HFF-Myc (cell line): ENCODE measurements at places on chromosomes 6 and 20.

DNA sequence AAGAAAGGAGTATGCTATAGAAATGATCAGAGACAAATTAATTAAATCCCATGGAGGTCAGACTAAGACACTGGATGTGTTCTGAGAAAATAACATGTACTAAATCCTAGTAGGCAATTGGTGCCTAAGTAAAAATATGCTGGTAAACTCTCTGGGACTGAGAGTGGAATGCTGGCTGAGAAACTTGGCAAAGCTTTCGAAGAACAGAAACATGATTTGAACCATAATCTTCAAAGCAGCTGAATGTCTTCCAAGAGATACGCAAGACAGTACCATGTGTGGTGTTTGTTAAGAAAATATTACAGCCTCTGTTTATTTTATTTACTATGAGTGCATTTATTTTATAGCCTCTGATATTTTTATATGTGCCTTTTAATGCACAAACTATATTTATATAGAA, 55.2 kb downstream of the EFHC1 start:
- DNase-seq: no peak

- no peak for DNase-seq
These were observed 28.9 kb downstream of the PSMB9 start for GRCh38 chr6:32882879-32883250.

DNA sequence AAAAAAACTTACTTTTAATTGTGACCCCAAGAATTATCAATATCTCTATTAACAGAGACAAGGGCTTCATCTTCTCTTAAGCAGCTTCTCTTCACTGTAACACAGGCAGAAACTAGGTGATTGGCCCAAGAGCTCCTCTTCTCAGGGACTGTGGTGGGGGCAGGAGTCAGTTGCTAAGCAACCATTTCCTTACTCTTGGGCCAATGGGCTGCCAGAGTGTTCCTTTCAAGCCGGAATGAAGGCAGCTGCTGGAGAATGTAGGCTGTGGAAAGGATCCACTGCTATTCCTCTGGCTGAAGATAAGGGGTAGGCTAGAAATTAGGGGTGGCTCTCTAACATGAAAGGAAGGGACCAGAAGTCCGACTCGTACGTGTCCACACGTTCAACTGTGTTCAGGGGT, at the start of gene SEL1L2:
SEL1L2 (minus strand) TSS at position 150 of the 400 bp plus-strand sequence; CDS start at position 70, 80 bp downstream.
- no peak for DNase-seq

DNA sequence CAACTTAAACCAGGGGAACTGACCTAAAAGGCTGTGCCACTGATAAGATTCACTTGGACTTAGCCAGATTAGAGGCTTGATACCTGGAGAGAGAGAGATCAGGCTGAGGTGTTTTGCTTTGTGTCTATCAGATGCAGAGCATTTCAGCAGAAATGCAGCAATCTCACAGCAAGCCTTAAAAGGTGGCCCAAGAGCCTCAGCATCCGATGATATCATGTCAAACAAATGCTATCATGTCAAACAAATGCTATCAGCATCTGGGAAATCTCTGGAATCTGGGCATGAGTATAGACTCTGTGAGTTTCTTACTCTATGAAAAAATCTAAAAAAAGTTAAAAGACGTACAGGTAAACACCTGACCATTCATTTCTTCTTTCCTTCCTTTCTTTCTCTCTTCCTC, 718.9 kb downstream of the EYS start:
- DNase-seq: no peak

DNA sequence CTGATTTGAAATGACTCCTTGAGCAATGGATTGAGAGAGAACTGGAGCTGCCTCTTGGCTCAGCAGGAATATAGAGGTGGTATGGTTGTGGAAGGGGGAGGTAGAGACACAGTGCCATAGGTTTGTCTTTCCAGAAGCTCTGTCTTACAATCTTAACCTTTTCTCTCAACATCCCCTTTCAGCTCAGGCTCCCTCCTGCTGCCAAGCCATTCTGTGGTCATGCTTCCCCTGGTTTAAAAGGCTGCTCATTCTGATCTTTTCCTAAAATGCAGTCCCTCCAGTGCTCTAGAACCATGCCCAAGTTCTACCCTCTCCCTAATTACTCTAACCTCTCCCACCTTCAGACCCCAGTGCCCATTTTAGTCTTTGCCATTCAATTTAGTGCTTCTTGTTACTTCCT, 517.9 kb upstream of the MARCKS start:
- no peak for DNase-seq

DNA sequence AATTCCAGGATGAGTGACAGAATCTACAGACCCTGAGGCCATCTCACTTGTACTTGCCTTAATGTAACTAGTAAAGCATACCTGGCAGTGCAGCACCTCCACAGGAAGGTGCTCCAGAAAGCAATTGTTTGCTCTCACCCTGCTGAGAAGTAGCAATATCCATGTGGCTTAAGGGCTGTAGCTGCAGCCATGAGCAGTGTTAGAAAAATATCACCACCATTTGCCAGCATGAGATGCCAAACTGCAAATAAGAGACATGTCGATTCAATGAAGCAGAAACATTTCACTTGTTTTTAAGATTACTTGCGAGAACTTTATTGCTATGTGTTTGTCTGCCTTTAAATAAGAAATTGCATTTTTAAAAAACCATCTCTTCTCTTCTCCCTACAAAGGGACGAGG, 151.5 kb downstream of the PRL start:
- DNase-seq: no peak

DNA sequence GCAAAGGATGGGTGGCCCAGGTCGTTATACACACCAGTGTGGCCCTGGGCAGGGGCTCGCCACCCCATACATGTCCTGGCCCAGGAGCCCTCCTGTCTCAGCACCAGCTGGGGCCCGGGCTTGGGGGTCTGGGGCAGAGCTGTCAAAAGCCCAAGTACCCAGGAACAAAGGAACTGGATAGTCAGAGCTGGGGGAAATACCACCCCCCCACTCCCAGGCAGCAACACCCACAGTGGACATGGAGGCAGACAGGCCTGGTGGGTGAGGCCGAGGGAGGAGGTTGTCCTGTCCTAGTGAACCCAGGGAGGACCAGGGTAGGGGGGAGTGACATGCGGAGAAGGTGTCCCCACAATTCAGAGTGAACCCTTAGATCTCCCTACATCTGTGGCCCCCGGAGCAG, 406.5 kb downstream of the CDH4 start:
- DNase-seq: no peak

DNA sequence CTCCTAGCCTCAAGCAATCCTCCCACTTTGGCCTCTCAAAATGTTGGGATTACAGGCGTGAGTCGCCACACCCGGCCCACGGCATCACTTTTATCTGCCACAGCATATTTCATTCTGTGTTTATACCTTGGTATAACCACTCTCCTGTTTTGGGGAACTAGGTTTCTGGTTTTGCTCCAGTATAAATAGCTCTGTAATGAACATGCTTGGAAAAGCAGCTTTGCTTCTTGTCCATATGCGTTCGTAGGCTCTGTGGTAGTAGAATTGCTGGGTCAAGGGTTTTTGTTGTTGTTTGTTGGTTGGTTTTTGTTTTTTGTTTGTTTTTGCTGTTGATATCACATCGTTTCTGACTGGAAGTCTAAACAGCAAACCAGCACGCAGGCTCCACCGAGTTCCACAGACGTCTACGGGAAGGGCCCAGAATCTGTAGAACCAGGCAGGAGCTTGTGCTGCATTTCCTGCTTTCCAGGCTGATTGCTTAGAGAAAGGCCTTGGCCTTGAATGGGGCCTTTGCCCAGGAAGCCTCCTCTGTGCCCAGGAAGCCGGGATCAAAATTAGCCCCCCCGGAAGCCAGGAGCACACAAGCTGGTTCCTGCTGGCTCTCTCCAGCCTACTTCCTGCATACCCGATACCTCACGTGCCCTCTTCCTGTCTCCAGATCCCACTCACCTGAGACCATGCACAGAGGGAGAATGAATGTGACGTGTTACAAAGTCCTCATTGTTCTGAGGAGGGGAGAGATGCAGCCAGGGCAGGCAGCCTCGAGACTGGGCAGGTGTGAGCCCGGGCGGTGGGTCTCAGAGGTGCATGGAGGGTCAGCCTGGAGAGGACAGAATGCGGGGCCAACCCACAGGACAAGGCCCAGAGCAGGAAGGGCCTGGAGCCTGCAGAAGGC, 34.7 kb downstream of the AAR2 start:
- DNase-seq: no peak

DNA sequence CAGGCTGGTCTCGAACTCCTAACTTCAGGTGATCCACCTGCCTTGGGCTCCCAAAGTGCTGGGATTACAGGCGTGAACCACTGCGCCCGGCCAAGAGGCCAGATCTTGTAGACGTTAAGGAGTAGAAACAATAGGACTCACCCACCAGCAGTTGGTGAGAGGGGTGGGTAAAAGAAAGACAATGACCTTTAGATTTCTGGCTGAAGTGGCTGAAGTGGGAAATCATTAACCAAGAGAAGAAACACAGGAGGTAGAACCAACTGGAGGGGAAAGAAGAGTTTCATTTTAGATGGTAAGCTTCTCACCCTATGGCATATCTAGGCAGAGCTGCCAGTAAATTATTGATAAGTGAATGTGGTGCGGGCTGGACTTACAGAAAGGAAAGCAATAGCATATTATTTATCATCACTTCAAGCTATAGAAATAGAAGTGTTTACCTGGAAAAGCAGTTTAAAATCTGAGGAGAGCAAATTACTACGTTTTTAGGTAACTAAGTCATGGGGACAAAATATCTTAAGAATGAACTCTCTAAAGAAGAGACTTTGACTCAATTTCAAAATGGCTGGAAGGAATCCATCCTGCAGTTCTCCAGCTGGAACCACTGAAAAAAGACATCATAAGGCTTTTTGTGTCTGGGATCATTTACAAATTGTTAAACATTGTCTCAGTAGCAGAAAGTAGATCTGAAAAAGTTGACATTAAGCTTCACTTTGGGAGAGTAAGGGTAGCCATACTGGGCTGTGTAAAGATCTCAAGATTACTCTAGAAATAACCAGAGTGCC, 109.6 kb downstream of the ALDH8A1 start:
- no peak for DNase-seq

DNA sequence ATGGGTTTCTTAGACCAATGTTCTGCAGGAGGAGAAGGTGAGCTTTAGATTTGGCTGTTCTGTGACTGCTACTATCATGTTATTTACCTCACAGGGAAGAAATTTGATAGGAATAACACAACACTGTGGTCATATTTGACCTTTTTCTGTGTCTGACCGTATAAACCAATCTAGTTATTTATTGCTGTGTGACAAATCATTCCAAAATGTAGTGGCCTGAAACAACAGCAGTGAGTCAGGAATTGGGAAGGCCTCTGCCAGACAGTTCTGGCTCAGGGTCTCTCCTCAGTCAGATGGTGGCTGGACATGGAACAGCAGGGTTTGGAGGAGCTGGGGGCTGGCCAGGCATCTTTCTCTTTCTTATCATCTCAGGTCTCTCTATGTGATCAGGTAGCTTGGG, 33.0 kb downstream of the RIPOR2 start:
- no peak for DNase-seq

GRCh38 chr6:151948002-151948743, 140.7 kb downstream of the ESR1 start:
- no peak for DNase-seq

DNA sequence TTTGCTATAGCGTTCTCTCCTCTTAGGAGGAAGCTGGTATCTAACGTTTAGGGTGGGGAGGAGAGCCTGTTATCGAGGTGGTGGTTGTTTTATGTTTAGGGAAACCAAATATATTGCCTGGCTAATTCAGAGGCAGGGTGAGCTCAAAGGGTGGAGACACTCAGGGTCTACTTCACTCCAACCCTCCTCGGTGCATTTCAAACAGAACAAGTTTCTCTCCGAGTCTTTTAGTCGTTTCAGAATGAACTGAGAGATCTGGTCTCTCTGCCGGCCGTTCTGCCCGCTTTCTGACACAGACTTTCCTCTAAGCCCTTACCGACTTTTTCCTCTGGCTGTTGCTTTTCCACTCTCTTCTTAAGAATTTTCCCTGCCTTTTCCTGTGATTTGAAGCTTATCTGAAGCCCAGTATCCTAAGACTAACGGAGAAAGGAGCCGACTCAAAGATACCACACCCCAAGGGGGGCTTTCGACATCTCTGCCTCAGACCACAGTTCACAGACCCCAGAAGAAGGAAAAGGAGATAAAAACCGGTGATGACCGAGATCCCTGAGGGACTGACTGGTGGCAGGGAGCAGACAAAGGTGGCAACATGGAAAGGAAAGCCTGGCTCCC, 865 bp downstream of the STK38 start:
- no peak for DNase-seq
